ENCODE measurements at places on chromosomes 1 and 21.
A peak's percentile ranks its signal among the peaks of the same experiment; 100 is the strongest.

GRCh38 chr1:168924976-168925375, 181.5 kb upstream of the ATP1B1 start:
- no peak for DNase-seq

DNA sequence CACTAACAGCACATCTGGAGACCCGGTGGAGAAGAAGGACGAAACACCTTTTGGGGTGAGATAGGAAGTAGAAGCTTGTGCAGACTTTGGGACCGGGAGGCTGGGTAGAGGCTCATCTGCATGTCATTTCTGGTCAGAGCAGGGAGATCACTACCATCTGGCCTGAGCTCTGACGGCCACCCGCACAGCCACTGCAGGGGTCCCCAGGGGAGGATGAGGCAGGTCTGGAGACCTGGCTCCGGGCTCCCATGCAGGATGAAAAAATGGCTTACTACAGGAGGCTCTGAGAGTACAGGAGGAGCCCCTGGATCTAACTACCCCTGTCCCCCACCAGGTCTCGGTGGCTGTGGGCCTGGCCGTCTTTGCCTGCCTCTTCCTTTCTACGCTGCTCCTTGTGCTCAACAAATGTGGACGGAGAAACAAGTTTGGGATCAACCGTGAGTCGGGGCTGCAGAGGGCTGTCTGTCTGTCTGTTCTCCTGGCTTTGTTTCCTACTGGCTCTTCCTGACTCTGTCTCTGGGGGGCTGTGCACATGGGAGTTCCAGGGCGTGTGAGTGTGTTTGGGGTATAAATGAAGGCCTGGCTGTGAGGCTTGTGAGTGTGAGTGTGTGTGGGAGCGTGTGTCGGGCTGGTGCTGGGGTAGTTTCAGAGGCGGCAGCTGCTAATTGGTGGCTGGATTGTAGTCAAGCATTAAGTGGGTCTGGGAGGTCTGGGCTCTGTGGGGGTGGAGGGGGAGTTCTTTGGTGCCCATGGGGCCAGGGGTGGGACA, 14.1 kb downstream of the NTRK1 start:
- DNase-seq: no peak

- no peak for DNase-seq
Observed at GRCh38 chr1:108054396-108054795, 89.4 kb upstream of the VAV3 start.

GRCh38 chr1:6259491-6260362, 1.2 kb downstream of the GPR153 start:
- DNase-seq: peak; percentile 84

- no peak for DNase-seq
Observed at GRCh38 chr1:203316626-203317093, 11.3 kb downstream of the BTG2 start.

GRCh38 chr21:41737651-41738324, 29.1 kb downstream of the RIPK4 start:
- no peak for DNase-seq

GRCh38 chr1:210298296-210298695, 30.4 kb upstream of the HHAT start:
- no peak for DNase-seq

- no peak for DNase-seq
Observed at GRCh38 chr1:244394826-244395765, 56.6 kb downstream of the ADSS2 start.

GRCh38 chr1:14954210-14954609, 199.3 kb upstream of the TMEM51 start:
- DNase-seq: no peak

DNA sequence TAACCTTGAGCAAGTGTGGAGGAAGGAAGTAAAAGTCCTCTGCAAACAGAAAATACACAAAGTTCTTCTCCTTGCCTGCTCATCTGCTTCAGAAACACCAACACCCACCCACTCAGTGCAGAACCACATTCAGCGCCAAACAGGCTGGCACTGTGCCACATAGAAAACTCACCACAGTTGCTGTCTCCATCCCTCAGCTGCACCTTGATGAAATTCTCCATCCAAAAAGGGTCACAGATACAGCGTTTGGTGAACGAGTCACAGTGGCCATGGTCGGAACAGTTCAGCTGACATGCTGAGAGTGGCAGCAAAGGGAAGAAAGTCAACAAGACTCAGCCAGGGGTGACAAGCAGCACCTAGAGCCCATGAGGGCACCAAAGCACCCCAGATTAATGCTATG, 114.5 kb downstream of the KIAA0319L start:
- no peak for DNase-seq

DNA sequence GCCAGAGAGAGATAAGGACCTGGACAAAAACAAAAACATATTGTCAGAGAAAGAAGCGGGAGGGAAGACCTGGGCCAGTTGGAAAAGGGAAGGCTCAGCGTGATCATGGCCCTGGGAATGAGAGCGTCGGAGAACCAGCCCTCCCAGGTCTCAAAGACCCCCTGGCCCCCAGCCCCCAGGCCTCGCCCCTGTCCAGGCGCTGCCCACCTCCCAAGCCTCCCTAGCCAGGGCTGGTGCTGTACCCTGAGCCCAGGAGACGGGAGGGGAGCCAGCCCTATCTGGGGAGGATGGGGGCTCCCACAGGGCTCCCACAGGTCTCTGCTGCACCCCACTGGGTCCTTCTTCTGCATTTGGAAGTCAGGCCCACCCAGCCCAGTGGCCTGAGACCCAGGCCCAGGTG, 15.1 kb downstream of the CHD5 start:
- no peak for DNase-seq

DNA sequence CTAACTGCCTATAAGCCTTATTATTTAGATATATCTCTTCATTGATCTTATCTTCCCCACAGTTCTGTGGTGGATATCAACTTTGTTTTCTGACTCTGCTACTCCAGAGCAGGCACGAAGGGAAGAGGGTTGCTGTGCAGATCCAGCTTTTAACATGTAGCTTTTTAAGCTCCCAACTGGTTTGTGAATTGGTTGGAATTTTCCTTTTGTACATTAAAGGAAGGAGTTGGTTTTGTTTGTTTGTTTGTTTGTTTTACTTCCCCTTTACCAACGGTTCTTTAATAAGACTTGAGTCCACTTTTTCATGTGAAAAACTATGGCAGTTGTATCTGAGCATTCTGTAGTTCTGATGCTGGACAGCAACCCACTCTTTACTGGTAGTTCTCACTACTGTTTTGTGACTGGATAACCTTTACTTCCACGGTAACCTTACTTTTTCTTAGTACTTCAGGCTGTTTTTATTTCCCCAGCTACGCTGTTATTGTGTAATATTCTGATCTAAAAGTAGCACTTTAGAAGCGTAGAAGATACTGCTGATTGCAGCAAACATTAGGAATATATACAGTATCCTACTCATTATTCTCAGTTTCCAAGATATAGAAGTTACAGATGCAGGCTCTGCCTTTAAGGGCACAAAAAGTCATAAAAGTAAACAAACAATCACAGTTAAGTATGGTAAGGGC, 1.6 kb downstream of the GNPAT start:
- DNase-seq: no peak

DNA sequence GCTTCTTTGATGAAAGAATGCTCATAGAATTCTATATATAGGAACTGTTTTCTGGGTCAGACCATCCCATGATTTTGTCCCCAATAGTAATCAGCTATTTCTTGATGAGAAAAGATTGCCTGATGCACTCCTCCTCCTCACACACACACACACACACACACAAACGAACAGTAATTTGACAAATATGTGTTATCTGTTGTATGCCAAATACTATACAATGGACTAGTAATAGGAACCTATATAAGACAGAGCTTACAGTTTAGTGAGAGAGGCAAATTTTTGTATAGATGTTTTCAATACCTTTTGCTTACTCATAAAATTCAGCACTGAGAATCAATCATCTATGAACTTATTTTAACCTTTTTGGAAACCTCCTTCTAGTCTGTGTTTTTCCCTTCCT, 76.8 kb downstream of the PLA2G4A start:
- no peak for DNase-seq

DNA sequence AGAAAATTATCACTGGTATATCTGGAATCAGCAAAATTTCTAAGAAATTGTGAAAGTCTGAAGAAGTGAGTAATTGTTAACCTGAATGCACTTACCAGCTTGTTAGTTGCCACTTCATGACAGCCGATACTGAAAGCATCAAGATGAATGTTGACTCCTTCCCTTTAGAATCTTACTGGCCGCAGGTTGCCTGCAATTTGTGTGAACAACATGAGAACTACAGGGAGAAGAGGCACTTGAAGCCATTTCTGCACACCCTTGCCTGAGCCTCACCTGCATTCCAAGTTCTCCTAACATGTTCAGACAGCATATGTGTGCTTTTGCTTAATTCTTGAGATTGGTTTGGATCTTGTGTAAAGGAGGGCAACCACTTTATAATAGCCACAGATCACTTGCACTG, 59.2 kb upstream of the SSX2IP start:
- DNase-seq: no peak

DNA sequence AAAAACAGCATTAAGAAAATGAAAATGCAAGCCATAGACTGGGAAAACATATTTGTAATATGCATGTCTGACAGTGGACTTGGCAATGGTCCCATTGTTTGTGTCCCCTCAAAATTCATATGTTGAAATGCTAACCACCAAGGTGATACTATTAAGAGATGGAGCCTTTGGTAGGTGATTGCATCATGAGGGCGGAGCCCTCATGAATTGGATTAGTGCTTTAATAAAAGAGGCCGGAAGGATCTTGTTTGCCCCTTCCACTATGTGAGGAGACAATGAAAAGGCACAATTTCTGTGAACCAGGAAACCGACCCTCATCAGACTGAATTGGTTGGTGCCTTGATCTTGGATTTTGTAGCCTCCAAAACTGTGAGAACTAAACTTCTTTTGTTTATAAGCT, 232.3 kb downstream of the GPR52 start:
- no peak for DNase-seq

DNA sequence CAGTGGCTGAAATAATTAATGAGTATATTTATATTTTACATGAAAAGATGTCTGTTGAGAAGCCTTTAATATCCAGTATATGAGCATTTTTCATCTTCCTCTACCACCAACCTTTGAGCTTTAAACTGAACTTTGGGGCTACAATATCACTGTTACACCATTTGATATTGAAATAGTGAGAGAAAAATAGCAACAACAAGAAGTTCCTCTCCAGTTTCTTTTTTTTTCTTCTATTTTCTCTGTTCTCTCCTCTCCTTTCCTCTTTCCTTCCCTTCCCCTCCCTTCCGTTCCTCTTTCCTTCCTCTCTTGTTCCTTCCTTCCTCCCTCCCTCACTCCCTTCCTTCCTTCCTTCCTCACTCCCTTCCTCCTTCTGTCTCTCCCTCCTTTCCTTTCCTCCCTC, 1591.4 kb downstream of the PLA2G4A start:
- no peak for DNase-seq

DNA sequence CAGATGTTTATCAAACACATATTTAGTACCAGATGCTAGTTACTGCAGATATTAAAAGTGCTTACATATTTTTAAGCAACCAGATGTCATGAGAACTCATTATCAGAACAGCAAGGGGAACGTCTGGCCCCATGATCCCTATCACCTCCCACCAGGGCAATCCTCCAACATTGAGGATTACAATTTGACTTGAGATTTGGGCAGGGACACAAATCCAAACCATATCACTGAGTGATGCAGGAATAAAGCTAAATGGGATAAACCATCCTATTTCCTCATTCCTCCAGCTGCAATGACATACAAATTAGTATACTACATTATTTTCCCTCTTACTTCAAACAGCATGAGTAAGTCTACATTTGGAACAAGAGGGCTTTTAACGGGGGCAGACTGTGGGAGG, 3.1 kb upstream of the KCNK2 start:
- DNase-seq: no peak

GRCh38 chr1:229075217-229075616, 195.7 kb upstream of the RAB4A start:
- no peak for DNase-seq

GRCh38 chr1:232137066-232137465, 492.9 kb downstream of the SIPA1L2 start:
- DNase-seq: no peak

GRCh38 chr21:29436143-29436542, 137.4 kb downstream of the BACH1 start:
- DNase-seq: no peak

DNA sequence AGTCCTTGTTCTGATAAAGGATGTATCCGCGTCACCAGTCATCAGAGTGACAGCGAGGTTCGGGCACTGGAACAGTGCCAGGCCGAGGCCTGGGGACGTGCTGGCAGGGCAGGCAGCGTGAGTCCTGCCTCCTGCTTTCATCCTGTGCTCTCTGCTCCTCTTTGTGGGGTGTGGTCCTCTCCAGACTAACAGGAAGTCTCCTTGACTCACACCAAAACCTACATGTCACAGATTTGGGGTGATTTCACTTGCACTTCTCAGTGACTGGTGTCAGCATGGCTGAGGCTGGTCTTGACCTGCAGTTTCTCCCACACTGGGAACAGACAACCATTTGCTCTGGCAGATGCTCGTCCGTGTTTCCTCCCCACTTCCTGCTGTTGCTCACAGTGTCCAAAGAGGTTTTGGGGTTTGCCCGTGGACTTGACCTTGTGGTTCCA, 8.8 kb upstream of the NLRP3 start:
- no peak for DNase-seq

DNA sequence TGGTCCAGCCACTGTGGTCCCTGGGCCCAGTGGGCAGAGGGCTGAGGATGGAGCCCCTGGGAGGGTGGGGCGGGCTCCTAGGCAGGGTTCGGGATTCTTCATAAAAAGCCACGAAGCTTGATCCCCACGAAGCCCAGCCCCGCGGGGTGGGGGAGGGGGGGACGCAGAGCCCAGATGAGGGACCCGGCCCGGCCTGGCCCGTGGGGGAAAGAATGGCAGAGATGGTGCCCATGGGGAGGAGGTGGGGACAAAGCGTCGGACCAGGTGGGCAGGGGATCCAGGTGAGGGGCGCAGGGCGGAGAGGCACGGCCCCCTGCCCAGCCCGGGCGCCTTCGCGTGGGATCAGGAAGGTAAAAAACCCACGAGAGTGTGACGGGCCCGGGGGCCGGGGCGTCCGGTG, 6.0 kb upstream of the SMIM12 start:
- no peak for DNase-seq

DNA sequence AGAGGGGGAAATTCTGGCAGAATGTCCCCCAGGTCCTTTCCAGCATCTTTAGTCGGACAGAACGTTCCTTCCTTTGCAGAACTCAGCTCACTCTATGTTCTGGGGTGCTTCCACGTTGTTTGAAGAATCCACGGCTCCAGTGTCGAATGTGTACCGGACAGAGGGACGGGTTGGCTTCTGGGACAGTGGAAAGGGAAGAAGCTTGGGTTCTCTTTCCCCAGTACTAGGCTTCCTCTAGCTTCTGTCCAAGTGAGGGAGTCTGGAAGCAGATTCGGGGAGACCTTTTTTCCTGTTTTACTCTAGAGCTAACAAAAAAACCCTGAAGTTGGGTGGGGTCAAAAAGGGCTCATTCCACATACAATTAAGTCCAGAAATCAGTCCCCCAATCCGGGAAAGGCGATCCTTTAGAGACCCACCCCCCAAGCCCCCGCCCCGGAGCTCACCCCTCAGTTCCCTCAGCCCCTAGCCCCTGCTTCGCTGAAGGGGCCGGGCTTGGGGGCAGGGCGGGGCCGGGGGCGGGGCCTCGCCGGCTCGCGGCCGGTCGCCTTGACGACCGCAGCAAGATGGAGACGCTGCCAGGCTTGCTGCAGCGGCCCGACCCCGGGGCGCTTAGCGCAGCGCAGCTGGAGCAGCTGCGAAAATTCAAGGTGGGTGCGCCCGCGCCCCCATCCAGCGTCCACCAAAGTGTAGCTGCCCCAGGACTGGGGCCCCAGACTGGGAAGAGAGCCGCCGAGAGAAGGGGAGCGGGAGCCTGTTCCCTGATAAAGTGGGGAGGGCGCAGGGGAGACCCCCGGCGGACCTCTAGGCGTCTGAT, at the start of gene RIIAD1:
Gene RIIAD1, plus strand, starts transcription at position 549 of the 814 bp plus-strand sequence. Its CDS starts 15 bp downstream, at position 564.
- DNase-seq: no peak
